ENCODE measurements at places on chromosomes 2 and 18.

- DNase-seq = no peak
Observed at GRCh38 chr2:72980535-72981217, 63.4 kb downstream of the EMX1 start.

DNA sequence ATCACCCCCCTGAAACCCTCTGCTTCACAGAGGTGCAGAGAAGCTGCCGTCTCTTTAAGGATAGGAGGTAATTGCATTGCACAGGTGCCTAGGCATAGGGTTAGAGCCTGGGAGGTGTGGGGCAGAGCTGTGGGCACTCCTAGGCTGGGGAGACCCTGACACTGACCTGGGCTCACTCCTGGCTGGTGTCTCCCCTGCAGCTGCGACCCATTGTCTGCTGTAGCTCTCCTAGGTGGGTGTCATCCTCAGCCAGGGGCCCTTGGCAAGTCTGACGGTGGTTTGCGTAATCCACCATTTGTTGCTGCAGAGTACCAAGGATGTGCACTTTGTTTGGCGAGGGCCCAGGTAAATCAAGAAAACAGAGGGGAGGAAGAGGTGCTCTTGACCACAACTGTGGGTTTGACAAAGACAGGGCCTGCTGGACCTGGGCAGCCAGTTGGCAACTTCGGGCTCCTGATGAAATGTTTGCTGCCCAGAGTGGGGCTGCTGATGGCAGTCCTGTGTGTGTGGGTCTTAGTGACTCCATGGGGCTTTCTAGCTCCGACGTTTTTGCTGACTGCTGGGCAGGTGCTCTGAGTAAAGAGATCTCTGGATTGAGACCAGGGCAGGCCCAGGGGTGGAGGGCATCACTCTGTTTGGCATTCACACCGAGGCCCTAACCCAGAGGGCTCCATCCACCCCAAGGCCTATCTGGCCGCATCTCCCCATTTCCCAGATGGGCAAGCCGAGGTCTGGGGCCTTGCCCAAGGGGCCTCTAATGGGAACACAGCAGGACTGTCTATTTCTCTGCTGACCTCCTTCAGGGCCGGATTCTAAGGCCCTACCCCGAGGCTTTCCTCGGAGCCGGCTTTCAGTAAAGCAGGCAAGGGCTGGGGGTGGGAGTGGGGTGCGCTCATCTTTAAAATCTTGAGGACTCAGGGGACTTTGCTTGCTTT is 67.7 kb downstream of the EDAR start:
- DNase-seq = no peak

- no peak for DNase-seq
Observed at GRCh38 chr2:7900593-7900992, 781.3 kb upstream of the ID2 start.

- no peak for DNase-seq
Observed at GRCh38 chr2:105771836-105772235, 27.1 kb downstream of the NCK2 start.

DNA sequence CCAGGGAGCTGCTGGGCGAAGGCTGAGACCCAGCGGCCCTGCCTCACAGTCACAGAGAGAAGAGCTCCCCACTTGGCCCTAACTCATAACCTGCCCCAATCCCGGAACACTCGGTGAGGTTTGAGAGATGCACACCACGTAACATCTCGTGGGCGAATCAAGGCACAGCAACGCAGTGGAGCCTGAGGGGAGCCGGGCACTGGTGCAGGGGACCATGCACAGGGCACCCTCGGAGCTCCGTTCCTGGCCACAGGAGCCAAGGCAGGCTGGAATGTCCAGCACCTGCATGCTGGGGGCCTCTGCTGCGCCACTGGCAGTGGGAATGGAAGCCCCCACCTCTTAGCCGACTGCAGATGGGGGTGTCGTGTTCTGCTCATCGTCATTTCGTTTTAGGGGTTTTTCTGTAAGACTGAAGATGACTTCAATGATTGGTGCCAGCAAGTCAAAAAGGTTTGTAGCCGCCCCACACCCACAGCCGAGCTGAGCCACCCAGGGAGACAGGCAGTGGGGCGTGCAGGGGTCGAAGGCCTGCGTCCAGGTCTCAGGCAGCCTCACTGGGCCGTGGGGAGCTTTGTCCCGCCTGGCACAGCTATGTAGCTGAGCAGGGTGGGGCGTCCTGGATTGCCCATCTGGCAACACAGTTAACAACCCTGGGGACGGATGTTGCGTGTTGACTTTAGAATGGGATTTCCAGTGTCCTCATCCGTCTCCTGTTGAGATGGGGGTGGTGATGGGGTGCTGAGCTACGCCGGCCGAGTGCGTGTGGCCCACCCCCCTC is 16.1 kb downstream of the DTYMK start:
- no peak for DNase-seq

DNA sequence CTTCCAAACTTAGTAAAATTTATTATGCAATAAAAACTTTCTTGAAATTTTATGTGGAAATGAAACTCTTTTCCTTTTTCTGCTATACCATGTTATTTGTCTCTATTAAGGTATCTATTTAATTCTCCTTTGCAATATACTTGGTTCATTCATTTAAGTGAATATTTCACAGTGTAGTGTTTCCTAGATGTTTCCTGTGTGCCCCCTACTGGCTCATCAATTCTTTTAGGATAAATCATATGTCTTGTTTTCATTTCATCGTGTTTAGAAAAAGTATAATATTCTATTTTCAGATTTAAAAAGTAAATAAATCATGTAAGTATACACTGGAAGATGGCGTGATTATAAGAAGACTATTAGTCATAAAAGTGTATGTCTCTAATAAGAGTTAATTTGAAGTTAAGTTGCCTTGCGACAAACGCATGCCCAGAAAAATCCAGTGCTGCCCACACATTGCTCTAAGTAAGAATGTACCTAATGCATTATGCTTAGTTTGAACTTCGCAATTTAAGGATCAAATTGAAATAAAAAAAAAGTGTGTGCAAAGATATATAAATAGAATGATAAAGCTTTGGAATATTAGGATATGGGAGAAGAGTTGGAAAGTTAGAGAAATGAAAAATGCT is 525.4 kb downstream of the KCNJ3 start:
- DNase-seq = no peak

GRCh38 chr2:196249860-196250259 is 78.5 kb upstream of the STK17B start:
- DNase-seq = no peak

DNA sequence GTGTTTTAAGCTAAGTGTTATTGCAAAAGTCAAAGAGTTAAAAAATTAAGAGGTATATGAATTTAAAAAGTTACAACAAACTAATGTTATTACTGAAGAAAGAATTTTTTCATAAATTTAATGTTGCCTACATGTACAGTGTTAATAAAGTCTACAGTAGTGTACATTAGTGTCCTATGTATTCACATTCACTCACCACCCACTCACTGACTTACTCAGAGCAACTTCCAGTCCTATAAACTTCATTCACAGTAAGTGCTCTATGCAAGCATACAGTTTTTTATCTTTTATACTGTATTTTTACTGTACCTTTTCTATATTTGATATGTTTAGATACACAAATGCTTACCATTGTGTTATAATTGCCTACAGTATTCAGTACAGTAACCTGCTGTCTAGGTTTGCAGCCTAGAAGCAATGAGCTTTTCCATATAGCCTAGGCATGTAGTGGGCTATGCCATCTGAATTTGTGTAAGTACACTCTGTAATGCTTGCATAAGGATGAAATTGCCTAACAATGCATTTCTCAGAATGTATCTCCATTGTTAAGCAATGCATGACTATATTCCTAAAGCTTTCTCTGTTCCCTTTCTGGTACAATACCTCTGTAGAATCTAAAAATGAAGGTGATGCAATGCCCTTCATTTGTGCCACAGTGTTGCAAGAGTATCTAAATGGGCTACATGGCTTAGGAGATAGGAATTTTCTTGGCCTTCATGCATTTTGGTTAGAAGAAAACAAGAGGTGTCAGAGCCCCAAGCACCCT is 370.8 kb upstream of the NT5C1B start:
- DNase-seq = no peak
